ENCODE measurements at places on chromosomes 13 and 19.

DNA sequence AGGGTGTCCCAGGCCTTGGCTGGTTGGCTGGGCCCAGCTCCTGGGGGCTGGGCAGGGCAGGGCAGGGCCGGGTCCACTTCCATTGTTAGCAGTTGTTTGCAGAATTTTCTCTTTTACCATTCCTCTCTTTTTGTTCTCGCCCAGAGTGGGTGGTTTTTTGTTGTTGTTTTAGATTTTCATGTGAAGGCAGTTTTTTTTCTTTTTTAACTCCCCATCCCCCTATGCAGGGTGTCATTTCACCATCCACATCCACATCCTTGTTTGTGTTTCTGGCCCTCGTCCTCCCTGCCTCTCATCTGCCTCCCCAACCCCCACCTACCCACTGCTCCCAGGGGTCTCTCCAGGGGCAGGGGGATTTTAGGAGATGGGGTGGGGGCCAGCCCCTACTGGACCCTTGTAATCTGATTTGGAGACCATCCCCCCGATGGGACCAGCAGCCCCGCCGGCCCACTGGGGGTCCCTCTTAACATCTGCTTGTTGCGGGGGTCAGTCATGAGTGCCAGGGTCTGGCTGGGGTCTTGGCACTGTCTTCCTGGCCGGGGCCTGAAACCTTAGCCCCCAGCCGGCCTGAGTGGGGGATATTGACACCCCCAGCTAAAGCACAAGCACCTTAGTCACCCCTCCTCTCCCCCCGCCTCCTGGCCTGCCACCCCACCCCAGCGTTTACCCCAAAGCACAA, 10.4 kb downstream of the STX10 start:
- DNase-seq: no peak

DNA sequence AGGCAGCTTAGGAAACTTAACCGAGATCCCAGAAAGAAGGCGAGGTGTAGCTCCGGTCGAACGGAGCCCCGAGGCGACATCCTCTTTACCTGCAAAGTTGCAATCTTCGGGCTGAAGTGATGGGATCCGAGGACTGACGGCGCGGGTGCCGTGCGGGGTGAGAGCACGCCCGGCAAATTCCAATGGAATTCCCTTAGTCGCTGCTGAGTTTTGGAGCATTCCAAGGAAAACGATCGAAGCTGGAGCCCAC, 141 bp downstream of the TRPC4 start:
- no peak for DNase-seq

GRCh38 chr13:98534821-98535220, 42.1 kb downstream of the STK24 start:
- DNase-seq: no peak

DNA sequence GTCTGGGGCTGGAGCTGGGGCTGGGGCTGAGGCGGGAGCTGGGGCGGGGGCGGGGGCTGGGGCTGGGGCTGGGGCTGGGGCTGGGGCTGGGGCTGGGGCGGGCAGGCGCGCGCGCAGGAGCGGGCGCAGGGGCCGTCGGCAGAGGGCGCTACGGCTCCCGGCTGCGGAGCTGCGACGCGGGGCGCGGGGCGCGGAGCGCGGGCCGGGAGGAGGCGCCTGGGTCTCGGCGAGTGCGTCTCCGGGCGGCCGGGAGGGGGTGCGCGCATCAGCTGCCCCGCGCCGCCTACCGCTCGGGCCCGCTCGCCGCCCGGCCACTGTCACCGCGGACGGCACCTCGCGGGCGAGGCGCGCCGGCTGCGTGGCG, 422 bp upstream of the MTUS2 start:
- DNase-seq: no peak

- no peak for DNase-seq
Observed at GRCh38 chr13:62125451-62125850, 709.8 kb upstream of the PCDH20 start.

DNA sequence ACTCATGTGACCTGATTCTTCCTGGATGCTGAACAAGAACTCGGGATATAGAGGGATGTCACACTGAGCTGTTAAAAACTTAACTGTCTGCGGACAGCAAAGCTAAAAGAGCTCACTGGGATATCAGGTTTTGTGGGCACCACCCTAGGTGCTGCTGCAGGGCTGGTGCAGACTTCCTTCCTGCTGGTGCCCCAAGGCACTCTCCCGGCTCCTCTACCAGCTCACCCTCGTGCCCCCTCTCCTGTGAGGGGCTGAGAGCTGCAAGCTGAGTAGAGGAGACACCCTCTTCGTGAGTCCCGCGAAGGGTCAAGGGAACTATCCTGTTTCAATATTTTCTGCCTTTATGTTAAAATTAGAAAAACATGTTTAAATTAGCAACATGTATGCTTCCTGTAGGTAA, 1475.7 kb downstream of the EFNB2 start:
- DNase-seq: no peak

GRCh38 chr19:31085125-31085524, 264.1 kb downstream of the TSHZ3 start:
- DNase-seq: no peak

DNA sequence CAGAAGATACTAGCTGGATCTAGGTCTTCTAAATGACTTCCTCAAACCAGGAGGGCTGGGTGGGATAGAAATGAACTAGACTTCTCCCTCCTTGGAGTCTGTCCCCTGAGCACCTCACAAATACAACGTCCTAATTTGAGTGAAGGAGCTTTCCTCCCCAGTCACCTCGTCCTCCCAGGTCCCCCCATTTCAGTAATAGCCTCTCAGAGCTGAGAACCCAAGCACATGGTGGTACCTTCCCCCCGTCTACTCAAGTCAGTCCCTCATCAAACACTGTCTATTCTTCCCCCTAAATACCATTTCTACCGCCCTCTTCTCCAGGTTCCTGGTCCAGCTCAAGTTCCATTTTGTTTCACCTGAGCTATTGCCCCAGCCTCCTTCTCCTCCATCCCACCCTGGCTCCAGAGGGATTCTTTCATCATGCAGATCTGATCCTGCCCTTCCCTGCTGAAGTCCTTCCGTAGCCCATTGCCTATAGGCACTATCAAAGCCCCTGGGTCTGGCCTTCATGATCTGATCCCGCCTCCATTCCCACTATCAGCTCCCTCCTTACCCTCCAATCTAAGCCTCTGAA, 5.3 kb upstream of the PRKCG start:
- no peak for DNase-seq

DNA sequence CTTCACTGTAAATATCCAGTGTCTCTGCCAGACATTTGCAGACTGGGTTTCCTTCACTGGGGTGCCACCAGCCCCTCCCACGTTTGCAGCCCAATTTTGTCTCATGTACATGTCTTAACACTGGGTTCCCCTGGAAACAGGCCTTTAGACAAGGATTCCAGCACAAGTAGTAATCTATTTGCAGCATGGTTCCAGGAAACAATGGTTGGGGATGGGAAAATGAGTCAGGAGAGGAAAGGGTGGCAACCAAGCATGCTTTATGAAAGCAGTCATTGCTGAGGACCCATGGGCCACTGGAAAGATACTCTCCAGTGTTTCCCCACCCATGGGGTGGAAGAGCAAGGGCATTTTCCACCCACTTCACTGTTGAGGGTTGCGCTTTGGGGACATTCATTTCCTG, 53.6 kb upstream of the FARP1 start:
- DNase-seq: no peak

DNA sequence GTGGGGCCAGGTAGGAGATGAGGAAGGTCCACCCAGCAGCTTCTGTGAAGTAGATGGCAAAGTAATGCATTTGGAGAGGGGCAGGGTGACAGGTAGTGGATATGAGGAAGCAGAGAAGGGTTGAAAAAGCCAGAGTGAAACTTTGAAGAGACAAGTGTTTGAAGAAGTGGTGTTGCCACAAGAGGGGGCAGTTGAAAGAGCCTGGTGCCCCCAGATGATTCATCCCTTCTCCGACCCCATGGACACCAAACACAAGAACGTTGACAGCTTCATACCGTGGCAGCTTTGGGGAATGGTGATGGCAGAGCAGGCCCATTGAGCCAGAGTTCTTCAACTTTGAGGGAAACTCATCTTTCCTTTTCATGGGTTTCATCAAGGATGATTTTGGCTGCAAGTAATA, 19.9 kb downstream of the IFNL3 start:
- DNase-seq: no peak

DNA sequence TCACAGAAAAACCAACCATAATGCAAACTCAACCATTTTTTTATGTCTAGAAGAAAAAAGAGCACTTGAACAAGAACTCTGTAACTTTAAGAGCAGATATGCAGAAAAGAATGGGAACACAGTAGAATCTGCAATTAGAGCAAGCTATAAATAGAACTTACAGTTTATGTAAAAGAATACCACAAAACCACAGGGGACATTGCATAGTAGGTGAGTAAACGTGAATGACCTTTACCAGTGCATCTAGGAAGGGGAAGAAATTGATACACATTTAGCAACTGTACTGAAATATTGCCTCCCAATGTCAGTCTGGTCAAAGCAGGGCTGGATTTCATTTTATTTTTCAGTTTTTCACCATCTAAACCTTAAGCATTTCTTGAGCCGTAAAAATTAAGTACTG, 242.2 kb upstream of the EDNRB start:
- peak; percentile 50 for DNase-seq

GRCh38 chr13:111638233-111638632, 317.8 kb downstream of the TEX29 start:
- DNase-seq: no peak

- DNase-seq: no peak
Observed at GRCh38 chr13:26695360-26695705, 65.3 kb downstream of the GPR12 start.

DNA sequence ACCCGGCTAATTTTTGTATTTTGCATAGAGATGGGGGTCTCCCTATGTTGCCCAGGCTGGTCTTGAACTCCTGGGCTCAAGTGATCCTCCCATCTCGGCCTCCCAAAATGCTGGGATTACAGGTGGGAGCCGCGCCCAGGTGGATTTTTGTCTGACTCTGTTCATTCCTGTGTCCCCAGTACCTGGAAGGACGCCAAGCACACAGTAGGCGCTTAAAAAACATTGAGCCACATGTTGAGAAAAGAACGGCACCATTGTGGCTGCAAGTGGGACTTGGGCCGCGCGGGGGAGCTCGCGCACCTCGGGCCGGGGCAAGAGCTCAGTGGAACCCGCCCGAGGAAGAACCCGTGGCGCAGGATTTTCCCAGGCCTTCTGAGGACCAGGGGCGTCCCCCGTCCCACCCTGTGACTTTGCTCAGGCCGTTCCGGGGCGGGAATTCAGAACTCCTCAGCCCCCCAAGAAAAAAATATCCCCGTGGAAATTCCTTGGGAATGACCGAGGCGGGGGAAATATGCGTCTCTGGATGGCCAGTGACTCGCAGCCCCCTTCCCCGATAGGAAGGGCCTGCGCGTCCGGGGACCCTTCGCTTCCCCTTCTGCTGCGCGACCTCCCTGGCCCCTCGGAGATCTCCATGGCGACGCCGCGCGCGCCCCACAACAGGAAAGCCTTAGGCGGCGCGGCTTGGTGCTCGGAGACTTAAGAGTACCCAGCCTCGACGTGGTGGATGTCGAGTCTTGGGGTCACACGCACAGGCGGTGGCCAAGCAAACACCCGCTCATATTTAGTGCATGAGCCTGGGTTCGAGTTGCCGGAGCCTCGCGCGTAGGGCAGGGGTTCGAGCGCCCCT, 1.4 kb upstream of the ICAM1 start:
- peak; percentile 29 for DNase-seq

DNA sequence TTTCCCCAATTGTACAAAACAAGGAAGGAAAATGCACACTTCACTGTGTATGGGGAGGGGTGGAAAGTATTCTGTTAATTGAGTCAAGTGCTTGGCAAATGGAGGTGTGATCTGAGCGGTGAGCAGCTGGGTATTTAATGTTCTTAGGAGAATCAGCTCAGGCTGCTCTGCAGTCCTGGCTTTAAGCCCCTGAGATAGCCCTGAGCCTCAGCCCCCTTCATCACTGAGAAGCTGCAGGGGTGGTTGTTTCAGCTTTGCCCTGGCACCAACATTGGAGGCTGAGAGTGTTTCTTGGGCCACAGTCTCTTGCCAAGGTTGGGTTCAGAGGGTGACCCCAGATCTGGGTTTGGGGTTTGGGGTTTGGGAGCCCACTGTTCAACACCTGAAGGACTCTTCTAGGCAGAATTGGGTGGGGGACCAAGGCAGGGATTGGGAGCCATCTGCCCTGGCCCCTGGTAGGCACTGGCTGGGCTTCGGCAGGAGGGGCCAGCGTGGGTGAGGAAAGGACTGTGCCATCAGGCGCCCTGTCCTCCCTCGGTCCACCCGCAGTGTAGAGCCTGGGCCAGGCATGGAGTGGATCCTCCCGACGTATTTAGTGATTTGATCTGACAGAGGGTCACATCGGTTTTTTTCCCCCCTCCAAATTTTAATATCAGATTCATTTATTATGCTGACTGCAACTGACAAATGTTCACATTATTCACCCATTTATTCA, 66.7 kb upstream of the ZNF536 start:
- no peak for DNase-seq

- DNase-seq: no peak
Observed at GRCh38 chr13:43191546-43191945, 168.2 kb downstream of the DNAJC15 start.
